ENCODE measurements at places on chromosomes 4 and X. TPM values are rescaled to one million over a fixed set of nuclear protein-coding genes. Genes with fewer than 3 reads are reported as not detected.

- DNase-seq: no peak
Measured at GRCh38 chr4:42625329-42625728, 31.6 kb downstream of the ATP8A1 start.

DNA sequence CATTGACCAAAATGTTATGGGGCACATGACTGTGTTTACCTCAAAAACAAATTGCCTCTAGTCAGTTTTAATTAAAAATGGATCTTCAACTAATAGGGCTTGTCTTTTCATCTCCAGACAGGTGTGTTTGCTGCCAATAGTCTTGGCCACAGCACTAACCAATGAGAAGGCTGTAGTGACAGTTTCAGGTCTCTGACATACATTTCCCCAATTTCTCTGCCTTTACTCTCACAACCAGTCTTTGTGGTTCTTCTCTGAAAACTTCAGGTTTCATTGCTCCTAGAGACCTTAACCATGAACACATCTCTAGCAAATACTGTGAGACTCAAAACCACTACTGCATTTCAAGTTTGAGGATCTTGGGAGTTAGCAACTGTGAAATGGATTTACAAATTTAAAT is 3.5 kb upstream of the EDNRA start:
- DNase-seq: no peak

- DNase-seq: no peak
Measured at GRCh38 chrX:64176876-64177275, 28.6 kb downstream of the AMER1 start.

GRCh38 chr4:946103-946450 is 13.8 kb downstream of the TMEM175 start:
- no peak for DNase-seq

- DNase-seq: no peak
Measured at GRCh38 chrX:9646471-9647224, 119.0 kb downstream of the GPR143 start.

DNA sequence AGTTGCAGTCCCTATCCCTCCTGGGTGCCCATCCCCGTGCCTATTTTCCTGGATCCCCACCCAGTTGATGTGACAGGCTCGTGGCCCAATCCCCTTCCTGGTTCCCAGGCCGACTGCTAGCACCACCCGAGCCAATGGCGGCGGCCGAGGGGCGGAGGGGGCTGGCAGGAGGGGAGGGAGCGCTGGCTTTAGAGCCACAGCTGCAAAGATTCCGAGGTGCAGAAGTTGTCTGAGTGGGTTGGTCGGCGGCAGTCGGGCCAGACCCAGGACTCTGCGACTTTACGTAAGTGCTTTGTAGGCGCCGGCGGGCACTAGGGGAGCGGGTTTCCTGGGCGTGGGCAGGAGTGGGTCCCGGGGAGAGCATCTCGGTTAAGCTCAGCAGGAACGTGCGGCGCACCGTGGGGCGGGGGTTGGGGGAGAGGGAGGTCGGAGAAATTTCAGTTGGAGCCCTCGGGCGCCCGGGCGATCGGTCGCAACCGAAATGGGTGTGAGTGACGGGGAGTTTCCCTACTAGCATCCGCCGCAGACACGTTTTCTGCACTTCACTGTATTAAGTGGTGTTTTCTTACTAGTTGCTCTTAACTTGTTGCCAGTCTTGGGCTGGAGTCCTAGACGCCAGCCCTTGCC is at the start of gene PLS3:
Gene PLS3, plus strand, starts transcription at position 197 of the 627 bp plus-strand sequence. CDS start 49,077 bp downstream, outside the sequence.
- no peak for DNase-seq

DNA sequence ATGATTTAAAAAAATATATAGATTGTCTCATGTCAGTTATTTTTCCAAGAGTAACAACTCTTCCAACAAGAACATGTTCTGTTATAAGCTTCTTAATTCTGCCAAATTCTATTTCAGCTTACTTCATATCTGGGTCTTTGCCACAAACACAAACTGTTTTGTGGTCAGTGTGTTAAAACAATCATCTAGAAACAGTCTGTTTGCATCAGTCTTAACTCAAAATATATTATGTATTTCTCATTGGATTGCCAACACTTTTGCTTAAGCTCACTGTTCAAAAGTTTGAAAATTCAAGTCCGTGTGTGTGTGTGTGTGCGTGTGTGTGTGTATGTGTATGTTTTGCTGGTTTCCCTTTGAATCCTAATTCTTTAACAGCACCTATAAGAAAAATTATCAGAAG is 752.3 kb upstream of the NDST4 start:
- no peak for DNase-seq

GRCh38 chrX:144896323-144896722 is 351.0 kb upstream of the SPANXN1 start:
- no peak for DNase-seq

DNA sequence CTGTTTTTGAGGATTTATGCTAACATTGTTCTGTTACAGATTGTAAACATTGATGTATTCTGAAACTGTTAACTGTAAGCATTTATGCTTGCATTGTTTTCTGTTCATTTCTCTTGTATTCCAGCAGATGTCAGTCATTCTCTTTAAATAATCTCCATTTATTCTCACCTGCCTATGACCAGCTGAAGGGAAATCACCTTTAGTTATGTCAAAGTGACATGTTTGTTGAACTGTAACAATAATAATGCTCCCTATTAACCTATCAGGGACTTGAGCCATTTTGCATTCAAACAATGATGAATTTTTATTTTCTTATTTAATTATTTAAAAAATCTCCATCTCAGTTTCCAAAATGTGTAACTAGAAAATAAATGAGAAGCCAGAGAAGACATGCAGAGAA is 58.0 kb downstream of the SPCS3 start:
- DNase-seq: no peak

- no peak for DNase-seq
Measured at GRCh38 chr4:151325111-151325948, at the start of gene SH3D19. Gene SH3D19, minus strand, starts transcription at chr4:151325605. Its CDS starts 253 bp downstream, at chr4:151325352.

DNA sequence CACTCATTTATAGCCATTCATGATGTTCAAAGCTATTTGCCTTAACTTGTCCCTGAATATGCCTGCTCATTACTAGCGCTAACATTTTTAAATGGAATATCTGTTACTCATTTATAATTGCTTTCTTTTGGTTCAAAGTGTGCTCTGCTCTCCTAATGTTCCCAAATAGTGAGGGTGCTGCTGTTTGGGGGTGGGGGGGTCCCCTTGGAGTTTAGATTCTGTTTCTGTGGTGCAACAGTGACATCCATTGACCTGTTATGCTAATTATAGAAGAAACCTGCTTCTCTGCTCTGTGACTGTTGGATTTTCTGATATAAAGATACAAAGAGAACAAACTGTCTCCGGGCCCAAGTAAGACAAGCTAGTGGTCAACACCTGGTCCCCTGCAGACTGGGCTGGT is 222.4 kb downstream of the SHROOM3 start:
- DNase-seq: no peak

GRCh38 chrX:34631479-34632220 is 25.4 kb downstream of the TMEM47 start:
- no peak for DNase-seq

- no peak for DNase-seq
Measured at GRCh38 chr4:97653701-97654100, 489.6 kb downstream of the STPG2 start.

- no peak for DNase-seq
Measured at GRCh38 chr4:150739591-150739990, 157.6 kb downstream of the MAB21L2 start.

GRCh38 chrX:85992811-85993229 is 54.5 kb downstream of the CHM start:
- DNase-seq: no peak

- no peak for DNase-seq
Measured at GRCh38 chr4:94931626-94932025, 173.9 kb downstream of the BMPR1B start.

SPINK2 gene
- polyA plus RNA-seq: 155 TPM

HPSE gene
- polyA plus RNA-seq: 3.4 TPM

RNF175 gene
- polyA plus RNA-seq: 1.9 TPM

NAP1L2 gene
- 1.4 TPM for polyA plus RNA-seq

COL4A6 gene
- not detected for polyA plus RNA-seq

Data from naive thymus-derived CD8-positive, alpha-beta T cell (primary cell).